Thoracic aorta (tissue), 2 donors: ENCODE measurements at places on chromosomes 7 and 10. TPM values are rescaled to one million over a fixed set of nuclear protein-coding genes. Genes with fewer than 3 reads are reported as not detected.

CFAP70 gene
- total RNA-seq: 3.4 TPM

NPSR1 gene
- total RNA-seq: not detected

- no peak for DNase-seq
- no peaks in the 10 kb centered on the region for H3K27me3 ChIP-seq
- no peaks in the 10 kb centered on the region for H3K36me3 ChIP-seq
- no peaks in the 10 kb centered on the region for H3K4me1 ChIP-seq
- no peak overlapping the region for H3K27ac ChIP-seq
Observed at GRCh38 chr7:141442781-141443180, 108.4 kb upstream of the AGK start.

- no peak overlapping the region for H3K4me3 ChIP-seq
- no peak for DNase-seq
Observed at GRCh38 chr7:9657257-9657656, 1223.8 kb downstream of the NXPH1 start.

GRCh38 chr7:111098011-111098925, 7.3 kb downstream of the LRRN3 start:
- peak overlapping the region; percentile 15 for H3K4me3 ChIP-seq
- peaks cover 3% of the 10 kb centered on the region for H3K4me1 ChIP-seq
- no peaks in the 10 kb centered on the region for H3K36me3 ChIP-seq
- H3K27me3 ChIP-seq: no peaks in the 10 kb centered on the region

GRCh38 chr10:7243873-7244272, 167.0 kb downstream of the SFMBT2 start:
- no peaks in the 10 kb centered on the region for H3K36me3 ChIP-seq
- no peaks in the 10 kb centered on the region for H3K27me3 ChIP-seq
- H3K4me1 ChIP-seq: no peaks in the 10 kb centered on the region

DNA sequence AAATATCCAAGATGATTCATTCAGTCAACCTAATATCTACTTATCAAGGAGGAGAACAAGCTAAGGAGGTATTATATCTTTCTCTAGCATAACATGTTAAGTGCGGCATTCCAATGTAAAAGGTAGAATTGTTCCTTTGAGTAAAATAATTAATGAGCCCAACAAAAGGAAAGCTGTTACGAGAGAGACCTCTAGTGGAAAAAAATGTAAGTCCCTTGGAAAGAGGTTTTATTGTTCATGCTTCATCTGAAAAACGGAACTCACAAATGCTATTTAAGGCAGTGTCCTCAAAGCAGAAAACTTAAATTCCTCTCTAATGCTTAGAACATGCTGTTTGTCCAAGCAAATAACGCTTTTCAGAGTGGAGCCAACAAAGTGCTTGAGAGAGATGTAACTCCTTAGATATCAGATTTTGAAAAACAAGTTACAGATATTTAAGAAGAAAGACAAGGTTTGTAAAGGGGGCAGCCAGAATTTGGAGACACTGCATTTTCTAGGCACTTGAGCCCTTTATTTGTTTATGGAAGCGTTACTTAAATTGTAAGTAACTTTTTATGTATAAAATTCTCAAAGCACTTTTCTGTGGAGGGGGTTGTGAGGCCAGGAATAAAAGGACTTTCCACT, 119.9 kb downstream of the TFEC start:
- H3K27ac ChIP-seq: no peak overlapping the region
- no peaks in the 10 kb centered on the region for H3K27me3 ChIP-seq
- H3K4me1 ChIP-seq: no peaks in the 10 kb centered on the region
- no peak for DNase-seq

DNA sequence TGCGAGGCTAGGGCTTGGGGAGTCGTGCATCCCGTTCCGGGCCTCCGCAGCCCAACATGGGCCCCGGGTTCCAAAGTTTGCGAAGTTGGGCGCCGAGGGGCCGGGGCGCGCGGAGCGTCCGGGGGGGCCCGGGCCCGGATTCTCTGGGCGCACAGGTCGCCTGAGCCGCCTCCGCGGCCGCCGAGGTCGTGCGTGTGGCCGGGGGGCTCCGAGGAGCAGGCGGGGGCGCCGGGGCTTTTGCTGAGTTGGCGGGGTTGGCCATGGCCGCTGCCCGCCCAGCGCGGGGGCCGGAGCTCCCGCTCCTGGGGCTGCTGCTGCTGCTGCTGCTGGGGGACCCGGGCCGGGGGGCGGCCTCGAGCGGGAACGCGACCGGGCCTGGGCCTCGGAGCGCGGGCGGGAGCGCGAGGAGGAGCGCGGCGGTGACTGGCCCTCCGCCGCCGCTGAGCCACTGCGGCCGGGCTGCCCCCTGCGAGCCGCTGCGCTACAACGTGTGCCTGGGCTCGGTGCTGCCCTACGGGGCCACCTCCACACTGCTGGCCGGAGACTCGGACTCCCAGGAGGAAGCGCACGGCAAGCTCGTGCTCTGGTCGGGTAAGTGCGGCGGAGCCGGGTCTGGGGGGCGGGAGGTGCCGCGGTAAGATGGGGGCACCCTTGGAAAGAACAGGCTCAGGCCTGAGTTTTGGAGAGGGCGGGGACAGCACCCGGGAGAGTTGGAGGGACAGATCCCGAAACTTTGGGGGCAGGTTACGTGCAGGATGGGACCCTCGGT, 643 bp downstream of the SMO start:
- peak overlapping the region; percentile 96 for H3K4me3 ChIP-seq
- H3K27me3 ChIP-seq: no peaks in the 10 kb centered on the region
- no peaks in the 10 kb centered on the region for H3K36me3 ChIP-seq
- DNase-seq: no peak

DNA sequence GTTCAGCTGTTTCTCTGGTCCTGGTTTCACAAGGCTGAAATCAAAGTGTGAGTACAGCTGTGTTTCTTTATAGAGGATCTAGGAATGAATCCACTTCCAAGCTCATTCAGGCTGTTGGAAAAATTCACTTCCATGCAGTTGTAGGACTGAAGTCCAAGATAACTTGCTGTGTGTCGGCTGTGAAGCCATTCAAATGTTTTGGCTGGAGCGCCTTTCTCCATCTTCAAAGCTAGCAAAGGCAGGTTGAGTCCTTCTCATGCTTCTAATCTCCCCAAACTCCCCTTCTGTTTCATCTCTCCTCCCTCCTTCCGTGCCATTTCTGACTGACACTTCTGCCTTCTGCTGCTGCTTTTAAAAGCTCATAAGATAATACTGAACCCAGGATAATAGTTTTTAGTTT, 1195.4 kb upstream of the LRRN3 start:
- H3K27ac ChIP-seq: no peak overlapping the region
- no peaks in the 10 kb centered on the region for H3K27me3 ChIP-seq
- no peaks in the 10 kb centered on the region for H3K36me3 ChIP-seq

GRCh38 chr7:157674027-157674714, 337.4 kb downstream of the DNAJB6 start:
- no peaks in the 10 kb centered on the region for H3K27me3 ChIP-seq
- no peak for DNase-seq
- no peak overlapping the region for H3K27ac ChIP-seq
- H3K4me1 ChIP-seq: no peaks in the 10 kb centered on the region
- H3K36me3 ChIP-seq: no peaks in the 10 kb centered on the region

DNA sequence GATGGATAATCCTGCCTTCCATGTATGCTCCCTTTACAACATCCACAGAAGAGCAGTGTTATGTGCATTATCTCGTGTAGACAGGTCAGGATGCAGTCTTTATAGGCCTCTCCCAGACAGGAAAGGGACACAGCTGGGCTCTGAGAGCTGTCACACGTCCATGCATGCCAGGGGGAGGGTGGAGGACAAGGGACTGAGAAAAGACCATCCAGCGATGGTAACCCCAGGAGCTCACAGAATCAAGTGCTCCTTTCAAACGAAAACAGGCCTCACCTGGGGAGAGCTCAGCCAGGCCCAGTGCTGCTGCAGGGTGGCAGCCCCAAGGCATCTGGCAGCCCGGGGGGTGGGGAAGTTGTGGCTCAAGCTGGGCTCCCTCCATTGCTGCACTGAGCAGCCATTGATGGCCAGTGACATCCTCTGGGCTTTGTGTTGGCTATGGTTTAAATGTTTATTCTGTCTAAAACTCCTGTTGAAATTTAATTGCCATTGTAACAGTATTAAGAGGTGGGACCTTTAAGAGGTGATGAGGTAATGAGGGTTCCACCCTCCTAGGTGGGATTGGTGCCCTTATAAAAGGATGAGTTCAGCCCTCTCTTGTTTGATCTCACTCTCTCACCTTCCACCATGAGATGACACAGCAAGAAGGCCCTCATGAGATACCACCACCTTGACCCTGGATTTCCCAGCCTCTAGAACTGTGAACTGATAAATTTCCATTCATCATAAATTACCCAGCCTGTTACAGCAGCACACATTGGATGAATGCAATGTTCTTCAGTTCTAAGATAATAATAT, 15.7 kb downstream of the JCAD start:
- peaks cover 18% of the 10 kb centered on the region for H3K36me3 ChIP-seq
- no peak overlapping the region for H3K4me3 ChIP-seq
- H3K27me3 ChIP-seq: no peaks in the 10 kb centered on the region
- peaks cover 4% of the 10 kb centered on the region for H3K4me1 ChIP-seq
- no peak for DNase-seq

DNA sequence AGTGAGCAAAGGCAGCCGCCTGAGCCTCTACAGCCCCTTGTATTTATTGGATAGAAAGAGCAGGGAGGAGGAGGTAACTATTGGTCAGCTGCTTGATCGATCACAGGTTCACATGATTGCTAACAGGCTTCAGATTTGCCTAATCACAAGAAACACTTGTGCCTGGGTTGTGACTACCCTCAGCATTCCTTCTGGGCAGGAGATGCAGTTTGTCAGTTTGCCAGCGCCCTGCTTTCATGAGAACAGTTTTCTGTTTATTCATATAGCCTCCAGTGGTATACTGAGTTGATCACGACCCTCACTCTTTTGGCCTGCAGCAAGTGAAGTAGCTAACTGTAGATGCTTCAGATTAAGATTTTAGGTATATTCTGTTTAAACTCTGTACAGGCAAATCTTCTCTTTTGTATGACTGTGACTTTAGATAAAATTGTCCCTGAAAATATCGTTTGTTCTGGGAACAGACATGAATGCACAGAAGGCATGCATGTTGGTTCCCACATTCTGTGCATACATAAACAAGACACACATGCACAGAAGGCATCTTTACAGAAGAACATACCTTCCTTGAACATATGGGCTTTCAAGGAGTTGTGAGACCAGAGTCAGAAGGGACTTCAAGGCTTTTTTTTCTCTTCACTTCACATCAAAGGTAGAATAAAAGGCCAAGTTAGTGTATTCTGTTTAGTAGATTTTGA, 422.4 kb upstream of the STEAP1 start:
- no peaks in the 10 kb centered on the region for H3K36me3 ChIP-seq
- H3K4me3 ChIP-seq: no peak overlapping the region
- no peak overlapping the region for H3K27ac ChIP-seq

- H3K36me3 ChIP-seq: no peaks in the 10 kb centered on the region
- no peak overlapping the region for H3K27ac ChIP-seq
- peaks cover 18% of the 10 kb centered on the region for H3K4me1 ChIP-seq
- no peak for DNase-seq
- no peak overlapping the region for H3K4me3 ChIP-seq
Observed at GRCh38 chr7:151456782-151457181, 16.8 kb upstream of the CRYGN start.
